ENCODE measurements at places on chromosomes 5 and 9. TPM values are rescaled to one million over a fixed set of nuclear protein-coding genes. Genes with fewer than 3 reads are reported as not detected.

SURF1 gene
- 40.0 TPM for total RNA-seq

ACER2 gene
- 2.4 TPM for total RNA-seq

N4BP3 gene
- total RNA-seq = 3.8 TPM

HOMER1 gene
- 1.5 TPM for total RNA-seq

HBEGF gene
- total RNA-seq = 71.4 TPM

C5orf58 gene
- total RNA-seq = not detected

CDC20B gene
- total RNA-seq = not detected

SARDH gene
- total RNA-seq = 4.3 TPM

SEMA4D gene
- total RNA-seq = 285 TPM

ARL14EPL gene
- total RNA-seq = not detected

ECSCR gene
- 0.58 TPM for total RNA-seq

PCDHB6 gene
- total RNA-seq = not detected

TTLL11 gene
- total RNA-seq = 3.3 TPM

THG1L gene
- 15.4 TPM for total RNA-seq

SLC4A9 gene
- 0.72 TPM for total RNA-seq

HTR4 gene
- total RNA-seq = not detected

NMUR2 gene
- total RNA-seq = not detected

SV2C gene
- 0.03 TPM for total RNA-seq
